ENCODE measurements at places on chromosomes 1 and 21. TPM values are rescaled to one million over a fixed set of nuclear protein-coding genes. Genes with fewer than 3 reads are reported as not detected.

CLCNKB gene
- not detected for total RNA-seq

HSD11B1 gene
- 0.45 TPM for total RNA-seq

SLC16A4 gene
- 10.3 TPM for total RNA-seq

MCOLN3 gene
- under 0.01 TPM for total RNA-seq

Measured in smooth muscle cell of the coronary artery (primary cell).